Activated CD8-positive, alpha-beta memory T cell treated with anti-CD3 and anti-CD28 coated beads for 1 hour (primary cell): ENCODE measurements at places on chromosomes 7 and 10.

DNA sequence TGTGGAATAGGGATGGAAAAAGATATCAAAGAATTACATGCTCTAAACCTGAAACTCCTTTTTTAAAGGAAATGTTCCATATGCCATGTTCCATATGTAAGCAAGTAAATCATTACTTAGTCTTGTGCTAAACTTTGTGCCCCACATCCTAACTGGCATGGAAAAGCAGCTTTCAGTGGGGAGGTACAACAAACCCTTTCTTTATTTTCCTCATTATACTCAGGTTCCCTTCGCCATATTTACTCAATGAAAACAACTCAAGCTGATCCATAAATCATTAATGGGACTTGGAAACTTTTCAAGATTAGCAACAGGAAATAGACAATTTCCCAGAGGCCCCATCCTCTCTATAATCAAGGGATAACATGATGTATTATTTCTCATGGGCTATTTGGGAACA, 56.0 kb downstream of the GSAP start:
- no peak for DNase-seq

- DNase-seq, result no peak
These were observed 5.3 kb downstream of the MEOX2 start for GRCh38 chr7:15681186-15681585.

- no peak for DNase-seq
These were observed 60.9 kb upstream of the LANCL2 start for GRCh38 chr7:55304018-55304762.

DNA sequence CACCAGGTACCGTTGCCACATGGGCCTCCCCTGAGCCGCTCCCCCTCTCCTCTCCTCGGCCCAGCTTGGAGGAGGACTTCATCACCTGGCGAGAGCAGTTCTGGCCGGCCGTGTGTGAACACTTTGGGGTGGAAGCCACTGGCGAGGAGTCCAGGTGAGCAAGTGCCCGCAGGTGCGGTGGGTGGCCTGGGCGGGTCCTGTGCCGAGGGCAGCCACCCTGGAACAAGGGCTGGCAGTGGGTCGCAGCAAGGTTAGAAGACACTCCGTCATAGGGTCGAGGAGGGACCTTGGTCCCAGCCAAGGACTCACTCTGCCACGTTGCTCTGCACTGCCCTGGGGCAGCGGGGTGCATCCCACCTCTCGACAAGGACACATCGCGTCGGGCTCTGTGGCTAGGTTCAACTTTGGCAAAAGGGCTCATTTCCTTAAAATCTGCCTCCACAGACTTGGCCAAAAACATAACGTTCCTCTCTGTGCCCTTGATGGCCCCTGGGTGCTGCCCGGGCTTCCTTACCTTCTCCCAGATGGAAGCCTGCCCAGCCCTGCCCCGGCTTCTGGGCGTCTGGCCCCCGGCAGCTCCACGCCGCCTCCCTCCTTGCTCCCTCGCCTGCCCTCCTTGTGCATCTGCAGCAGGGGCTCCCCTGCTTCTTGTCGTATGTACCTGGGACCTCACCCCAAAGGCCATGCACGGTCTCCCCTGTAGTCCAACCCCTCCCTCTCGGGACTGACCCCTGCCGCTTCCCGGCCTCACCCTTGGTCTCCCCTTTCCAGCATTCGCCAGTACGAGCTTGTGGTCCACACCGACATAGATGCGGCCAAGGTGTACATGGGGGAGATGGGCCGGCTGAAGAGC, 12.7 kb downstream of the TMEM120A start:
- no peak for DNase-seq

DNA sequence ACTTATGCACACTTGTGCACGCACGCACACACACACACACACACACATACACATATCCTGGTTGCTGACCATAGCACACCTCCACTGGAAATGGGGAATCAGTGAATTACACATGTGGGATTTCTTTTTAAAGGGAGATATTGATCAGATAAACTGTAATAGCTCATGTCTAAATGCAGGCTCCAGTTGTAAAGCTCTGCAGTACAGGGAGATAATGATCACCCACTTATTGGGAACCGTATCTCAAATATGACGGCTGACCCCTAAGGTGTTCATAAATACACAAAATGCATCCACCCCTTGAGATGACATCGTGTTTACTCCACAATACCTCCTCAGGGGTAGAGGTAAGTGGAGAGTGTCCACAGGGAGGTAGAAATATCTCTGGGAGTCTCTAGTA, 79.2 kb downstream of the PLXNA4 start:
- DNase-seq, result no peak

- DNase-seq, result no peak
These were observed 26.1 kb downstream of the PHTF2 start for GRCh38 chr7:77824636-77825035.

- no peak for DNase-seq
These were observed 717.6 kb downstream of the SORCS1 start for GRCh38 chr10:106446920-106447319.

DNA sequence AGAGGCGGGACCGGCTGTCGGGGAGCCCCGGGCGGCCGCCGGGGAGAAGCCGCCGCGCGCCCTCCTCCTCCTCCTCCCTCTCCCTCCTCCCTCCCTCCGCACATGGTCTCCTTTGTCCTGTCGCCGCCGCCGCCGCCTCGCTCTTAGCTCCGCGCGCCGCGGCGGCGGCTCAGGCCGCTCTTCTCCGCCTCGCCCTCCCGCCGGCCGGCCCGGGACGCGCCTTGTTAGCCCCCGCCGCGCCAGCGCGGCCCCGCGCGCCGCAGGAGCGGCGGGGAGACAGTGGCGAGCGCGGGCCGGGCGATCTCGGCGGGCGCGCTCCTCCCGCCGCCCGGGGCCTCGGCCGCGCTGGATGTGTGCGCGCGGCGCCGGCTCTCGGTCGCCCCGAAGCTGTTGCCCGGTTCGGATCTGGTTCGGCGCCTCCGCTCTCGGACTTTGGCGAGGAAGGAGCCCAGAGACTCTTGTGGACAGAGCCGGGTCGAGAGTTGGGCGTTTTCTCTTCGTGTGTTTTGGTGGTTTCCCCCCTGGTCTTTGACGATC, 437.4 kb upstream of the GALNT17 start:
- no peak for DNase-seq

DNA sequence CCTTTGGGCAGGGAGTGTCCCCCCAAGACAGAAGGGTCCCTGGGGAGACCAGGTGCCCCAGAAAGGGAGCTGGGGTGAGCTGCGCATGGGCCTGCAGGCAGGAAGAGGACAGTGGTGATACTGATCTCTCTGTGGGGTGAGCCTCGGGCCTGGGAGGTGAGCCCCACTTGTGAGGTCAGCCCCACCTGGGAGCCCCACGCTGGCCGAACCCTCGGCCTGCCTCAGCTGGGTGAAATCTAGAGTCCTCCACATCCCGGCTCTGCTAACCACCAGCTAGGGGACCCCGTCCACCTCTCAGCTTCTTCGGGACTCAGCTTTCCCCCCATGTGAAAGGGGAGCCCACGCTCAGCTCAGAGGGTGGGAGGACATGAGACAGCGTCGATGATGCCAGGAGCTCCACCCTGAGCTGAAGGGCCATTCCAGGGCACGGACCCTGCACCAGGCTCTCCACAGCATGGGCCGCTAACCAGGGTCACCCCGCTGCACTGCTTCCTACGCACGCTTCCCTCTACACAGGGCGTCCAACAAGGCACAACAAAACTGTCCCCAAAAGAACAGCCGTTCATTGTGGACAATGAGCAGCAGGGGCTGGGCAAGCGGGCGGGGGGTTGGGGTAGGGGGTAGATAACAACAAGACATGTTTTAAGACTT, 48.7 kb downstream of the CAMK2B start:
- no peak for DNase-seq

DNA sequence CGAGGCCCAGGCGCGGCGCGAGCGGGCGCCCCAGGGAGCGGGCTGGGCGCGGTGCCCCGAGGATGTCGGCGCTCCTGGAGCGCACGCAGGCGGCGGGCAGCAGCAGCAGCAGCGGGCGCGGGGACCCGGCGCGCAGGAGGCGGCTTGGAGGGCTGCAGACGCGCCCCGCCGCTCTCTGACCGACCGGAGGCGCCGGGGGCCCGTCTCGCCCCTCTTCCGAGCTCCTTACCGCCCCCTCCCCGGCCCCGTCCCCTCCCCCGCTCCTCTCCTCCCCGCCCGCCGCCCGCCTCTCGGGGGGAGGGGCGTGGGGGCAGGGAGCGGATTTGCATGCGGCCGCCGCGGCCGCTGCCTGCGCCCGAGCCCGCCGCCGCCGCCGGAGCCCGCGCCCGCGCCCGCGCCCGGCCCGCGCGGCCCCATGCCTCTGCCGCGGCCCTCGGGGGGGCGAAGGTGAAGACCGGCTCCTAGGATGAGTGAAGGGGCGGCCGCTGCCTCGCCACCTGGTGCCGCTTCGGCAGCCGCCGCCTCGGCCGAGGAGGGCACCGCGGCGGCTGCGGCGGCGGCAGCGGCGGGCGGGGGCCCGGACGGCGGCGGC, at the start of gene NRG3:
TSS of gene NRG3 (plus strand) at position 320 of the 592 bp plus-strand sequence.
- no peak for DNase-seq

DNA sequence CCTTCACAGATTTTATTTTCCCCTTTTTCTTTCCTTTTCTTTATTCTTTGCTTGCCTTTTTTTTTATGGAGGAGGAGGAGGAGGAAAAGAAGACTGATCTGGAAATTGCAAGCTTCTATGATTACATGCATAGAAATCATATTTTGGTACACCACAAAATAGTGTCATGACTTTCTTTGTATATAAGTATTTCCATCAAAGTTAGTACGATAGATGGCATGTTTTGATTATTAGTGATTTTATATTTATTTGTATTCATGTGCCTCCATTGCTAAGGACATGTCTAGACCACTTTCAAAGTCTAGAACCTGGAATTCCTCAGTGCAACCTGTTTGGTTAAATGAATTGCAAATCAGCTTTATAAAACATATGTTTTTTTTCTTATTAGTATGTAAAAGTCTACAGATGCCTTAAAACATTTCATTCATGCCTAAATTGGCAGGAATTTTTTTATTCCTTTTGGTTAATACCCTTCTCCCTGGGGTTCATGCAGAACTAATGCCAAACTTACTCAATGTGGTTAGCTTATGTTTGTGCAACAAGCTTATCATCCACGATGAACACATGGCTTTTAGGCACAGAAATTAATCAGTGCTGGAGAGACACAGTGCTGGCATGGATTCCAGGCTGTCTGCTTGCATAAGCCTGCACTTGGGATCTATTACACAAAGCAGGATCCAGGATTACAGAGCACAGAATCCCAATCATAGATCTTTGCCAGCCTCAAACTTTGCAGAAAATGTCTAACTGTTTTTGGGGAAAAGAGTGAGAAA, 213.1 kb downstream of the CHRM2 start:
- DNase-seq, result no peak

DNA sequence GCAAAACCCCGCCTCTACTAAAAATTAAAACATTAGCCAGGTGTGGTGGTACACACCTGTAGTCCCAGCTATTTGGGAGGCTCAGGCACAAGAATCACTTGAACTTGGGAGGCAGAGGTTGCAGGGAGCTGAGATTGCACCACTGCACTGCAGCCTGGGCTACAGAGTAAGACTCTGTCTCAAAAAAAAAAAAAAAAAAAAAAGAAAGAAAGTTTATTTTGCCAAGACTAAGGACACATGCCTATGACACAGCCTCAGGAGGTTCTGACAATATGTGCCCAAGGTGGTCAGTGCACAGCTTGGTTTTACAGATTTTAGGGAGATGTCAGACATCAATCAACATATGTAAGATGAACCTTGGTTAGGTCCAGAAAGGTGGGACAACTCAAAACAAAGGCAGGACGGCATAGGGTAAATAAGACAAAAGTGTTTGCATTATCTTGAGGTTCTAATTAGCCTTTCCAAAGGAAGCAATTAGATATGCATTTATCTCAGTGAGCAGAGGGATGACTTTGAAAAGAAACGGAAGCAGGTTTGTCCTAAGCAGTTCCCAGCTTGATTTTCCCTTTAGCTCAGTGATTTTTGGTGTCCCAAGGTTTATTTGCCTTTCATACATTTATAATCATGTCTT, 20.7 kb upstream of the OTUD1 start:
- DNase-seq, result no peak

DNA sequence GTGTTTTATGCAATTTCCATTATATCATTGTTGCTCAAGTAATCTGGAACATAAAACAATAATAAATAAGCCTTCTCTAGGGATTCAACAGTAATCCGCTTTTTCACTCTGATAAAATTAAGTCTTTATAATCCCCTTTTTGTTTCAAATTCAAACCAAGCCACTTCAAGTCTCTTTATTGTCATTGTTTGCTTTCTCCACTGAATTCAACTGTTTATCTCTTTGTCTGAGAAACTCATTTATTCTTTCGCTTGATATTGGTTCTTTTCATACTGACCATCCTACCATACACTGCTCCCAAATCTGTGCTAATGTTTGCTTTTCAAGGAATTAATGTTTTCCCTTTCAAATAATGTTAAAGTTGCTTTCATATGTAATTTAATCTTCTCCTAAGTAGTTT, 550.4 kb upstream of the PCDH15 start:
- no peak for DNase-seq

GRCh38 chr7:97021747-97022490, 2.7 kb downstream of the DLX5 start:
- DNase-seq, result no peak

DNA sequence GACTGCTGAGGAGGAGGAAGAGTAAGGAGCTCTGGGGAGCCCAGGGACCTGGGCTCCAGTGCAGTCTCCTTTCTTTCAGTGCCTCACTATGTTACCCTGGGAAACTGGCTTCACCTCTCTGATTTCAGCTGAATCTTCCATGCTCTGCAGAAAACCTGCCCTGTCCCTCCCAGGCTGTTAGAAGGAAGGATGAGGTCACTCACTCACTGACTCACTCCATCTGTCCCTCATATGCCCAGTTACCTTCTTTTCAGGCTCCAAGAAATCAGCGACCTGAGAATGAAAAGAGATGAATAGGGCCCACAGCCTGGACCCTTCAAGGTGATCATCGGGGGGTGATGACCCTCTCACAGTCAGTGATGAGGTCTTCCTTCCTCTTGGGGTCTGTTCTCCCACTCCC, 481 bp downstream of the SFTPA2 start:
- DNase-seq, result no peak

DNA sequence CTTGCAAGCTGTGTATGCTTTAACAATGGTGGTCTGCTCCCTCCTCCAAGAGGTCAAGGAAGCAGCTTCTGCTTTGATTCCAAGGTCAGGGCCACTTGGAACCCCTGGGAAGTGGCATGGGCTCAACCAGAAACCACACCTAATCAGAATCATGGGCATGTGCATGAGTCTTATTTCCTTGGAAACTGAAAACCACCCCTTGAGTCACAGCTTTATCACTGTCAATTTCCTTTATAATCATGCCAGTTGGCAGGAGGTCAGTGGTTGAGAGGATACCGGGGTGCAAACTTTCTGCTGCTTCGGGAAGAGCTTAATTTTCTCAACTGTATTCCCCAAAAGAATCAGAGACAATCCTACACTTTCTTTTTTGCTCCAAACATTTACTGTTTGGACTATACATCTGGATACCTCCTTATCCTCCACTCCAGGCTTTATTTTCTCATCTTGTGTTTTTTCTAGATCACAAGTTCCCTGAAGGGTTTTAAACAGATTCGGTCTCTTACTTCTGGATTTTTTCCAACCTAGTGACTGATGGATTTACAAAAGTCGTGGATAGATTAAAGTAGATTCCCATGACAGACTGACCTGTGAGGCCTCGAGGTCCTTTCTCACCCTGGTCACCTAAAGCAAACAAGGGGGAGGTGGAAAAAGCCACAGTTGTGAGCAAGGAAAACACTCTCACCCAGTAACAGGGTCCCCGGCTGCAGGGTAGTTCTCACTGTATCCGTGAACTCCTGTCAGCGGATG, 36.0 kb downstream of the COL17A1 start:
- no peak for DNase-seq

- DNase-seq, result no peak
These were observed 5.1 kb downstream of the ELFN1 start for GRCh38 chr7:1675036-1675671.
